ENCODE measurements at places on chromosomes 12 and 14.

- no peak for DNase-seq
Observed at GRCh38 chr14:55142466-55142865, 13.4 kb downstream of the LGALS3 start.

DNA sequence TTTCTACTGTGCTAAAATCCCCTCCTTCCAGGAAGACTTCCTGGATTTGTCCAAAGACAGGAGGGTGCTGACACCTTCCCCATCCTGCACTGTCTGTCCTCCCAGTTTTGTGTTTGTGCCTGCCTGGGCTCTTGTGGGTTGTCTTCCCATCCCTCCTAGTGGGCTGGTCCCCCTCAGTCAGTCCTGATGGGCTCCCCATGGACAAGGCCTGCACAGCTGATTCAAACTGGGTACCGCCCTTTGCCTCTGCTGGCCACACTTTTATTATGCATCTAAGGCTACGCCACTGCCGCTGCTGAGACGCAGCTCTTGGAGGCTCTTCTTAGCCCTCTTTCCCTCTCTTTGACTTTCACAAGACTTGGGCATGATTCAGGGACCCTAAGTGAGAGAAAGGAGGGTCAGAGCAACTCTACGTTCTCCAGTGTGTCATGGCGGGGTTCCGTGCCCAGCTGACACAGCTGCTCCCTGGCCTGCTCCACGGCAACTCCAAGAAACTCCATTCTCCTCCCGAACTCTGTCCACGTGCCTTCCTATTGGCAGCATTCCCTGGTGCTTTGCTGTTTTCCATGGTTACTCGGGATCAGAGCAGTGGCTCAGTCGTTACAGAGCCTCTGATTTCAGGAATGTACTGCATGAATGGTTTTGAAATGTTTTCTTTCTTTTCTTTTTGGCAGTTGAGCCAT is 3.8 kb upstream of the KRT85 start:
- DNase-seq, result no peak

GRCh38 chr14:93789228-93790130 is 1.2 kb upstream of the PRIMA1 start:
- DNase-seq, result no peak

DNA sequence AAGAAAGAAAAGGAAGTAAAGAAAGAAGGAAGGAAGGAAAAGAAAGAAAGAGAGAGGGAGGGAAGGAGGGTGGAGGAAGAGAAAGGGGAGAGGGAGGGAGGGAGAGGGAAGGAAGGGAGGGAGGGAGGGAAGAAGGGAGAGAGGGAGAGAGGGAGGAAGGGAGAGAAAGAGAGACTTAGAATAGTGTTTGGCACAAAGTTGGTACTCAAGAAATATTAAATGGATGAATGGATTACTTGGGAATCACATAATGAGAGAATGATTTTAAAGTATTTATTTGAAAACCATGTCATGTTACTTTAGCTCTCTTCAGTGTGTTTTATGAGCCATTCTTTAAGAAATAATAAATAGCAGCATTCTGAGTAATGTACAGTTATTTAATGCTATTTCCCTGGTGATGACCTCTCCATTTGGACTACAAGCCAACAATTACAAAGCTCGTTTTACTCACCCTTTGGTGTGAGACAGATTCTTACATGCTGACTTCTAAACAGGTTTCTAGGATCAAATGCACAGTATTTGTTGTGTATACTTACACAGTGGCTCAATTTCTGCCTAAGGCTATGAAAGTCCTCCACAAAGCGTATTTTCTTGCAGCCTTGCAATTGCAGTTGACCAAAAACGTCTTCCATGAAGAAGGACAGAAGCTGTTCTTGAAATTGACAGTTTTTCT is 861 bp downstream of the IL26 start:
- no peak for DNase-seq

- DNase-seq, result no peak
Observed at GRCh38 chr12:75483431-75483830, 2.9 kb downstream of the GLIPR1 start.

DNA sequence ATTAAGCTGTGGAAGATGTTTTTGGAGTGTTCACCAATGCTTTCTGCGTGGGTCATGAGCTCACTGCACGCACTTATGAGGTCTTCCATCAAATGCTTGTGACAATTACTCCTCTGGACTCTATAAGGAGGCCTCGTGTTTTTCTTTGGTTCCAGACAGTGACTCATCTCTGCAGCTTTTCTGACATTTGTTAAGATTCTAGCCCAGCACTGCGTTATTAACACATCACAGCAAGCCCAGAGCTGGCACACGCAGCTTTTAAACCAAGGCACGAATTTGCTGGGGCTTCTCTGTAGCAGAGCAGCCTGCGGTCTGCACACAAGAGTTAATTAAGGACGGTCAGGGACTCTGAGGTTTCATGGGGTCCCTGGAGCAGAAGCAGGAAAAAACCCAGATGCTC is 16.9 kb downstream of the MEG3 start:
- DNase-seq, result no peak

GRCh38 chr14:61331992-61332657 is 10.7 kb downstream of the PRKCH start:
- no peak for DNase-seq

- DNase-seq, result no peak
Observed at GRCh38 chr12:14482886-14483285, 84.8 kb downstream of the PLBD1 start.

DNA sequence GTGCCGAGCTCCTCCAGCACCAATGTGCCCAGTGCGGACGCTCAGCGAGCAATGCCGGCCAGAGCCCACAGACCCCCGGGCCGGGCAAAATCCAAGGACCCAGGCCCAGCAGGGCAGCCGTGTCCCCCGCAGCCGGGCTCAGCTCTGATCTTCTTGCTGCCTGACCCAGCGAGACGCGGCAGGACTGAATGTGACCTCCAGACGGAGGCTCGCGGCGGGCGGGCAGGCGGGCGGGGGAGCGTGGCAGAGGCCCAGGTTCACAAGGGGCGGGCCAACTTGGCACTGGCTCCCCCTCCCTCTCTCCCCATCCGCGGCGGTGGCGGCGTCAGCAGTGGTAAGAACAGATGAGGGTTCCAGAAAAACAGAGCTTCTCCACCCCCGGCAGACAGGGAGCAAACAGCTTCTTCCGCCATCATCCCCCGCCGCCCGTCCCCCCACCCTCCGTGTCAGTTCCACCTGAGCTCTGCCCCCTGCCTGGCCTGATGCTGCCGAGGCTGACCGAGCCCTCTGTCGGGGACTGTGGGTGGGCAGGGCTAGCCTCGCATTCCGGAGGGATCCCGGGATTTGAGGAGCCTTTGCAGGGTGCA is 94.3 kb downstream of the RFLNA start:
- peak; percentile 61 for DNase-seq

DNA sequence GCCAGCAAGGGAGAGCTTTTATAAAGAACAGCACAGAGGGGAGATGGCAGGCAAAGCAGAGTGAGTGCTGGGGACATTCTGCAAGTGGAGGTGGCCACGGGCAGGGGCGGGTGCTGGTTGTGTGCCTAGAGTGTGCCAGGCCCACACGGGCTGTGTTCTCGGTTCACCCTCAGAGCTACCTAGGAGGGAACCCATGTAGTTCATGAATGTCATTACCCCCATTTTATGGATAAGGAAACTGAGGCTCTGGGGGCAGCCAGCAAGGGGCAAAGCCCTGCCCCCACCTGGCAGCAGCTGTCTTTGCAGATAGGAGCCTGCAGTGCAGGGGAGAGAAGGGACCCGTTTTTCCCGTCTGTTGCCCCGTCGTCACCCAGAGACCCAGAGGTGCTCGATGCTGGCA is 85.2 kb upstream of the NCOR2 start:
- no peak for DNase-seq

GRCh38 chr12:94204499-94205247 is 56.3 kb downstream of the PLXNC1 start:
- no peak for DNase-seq

- no peak for DNase-seq
Observed at GRCh38 chr14:77638771-77639171, 22.3 kb upstream of the SPTLC2 start.

DNA sequence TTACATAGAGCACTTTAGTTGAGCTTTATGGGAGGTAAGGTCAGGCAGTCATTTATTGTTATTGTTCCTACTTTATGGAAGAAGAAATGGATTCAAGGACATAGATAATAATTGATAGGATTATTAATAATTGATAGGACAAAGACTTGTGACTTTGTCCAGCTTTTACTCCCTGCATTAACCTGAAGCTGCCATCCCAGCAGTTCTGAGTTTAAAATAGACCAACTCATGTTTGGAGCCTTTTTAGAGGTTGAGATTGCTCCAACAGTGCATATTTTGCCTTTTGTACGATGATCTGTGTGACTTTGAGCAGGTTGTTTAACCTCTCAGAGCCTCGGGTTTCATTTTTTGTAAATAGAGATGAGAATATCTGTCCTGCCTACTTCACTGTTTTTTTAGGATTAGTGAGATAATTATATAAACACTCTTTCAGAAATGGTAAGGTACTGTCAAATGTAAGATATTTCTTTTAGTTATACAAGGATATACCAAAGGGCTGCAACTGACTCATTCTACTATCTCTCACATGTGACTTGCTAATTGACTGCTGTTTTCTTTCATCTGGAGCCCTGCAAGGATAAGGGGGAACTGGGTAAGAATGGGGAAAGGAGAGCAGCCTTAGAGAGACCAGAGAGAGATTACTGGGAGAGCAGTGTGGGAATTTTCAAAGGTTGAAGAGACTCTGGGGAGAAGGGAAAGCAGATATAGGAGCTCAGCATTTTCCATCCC is 15.3 kb downstream of the WDR20 start:
- DNase-seq, result no peak

DNA sequence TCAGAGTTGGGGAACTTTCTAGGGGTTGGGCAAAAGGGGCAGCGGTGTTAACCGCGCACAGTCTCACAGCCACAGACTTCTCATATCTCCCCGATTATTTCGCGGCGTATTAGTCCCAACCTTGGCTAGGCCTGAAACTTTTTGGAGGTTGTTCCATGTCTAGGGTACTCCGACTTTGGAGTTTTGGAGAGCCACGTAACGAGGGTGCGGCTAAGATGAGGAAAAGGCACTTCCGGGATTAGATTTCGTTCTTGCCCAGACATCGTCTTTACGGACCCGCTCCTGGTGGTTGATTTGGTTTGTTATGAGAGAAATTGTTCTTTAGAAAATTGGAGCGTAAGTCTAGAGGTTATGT is 513 bp downstream of the CCNK start:
- peak; percentile 8 for DNase-seq

GRCh38 chr12:130668286-130669204 is 47.6 kb downstream of the RIMBP2 start:
- DNase-seq, result no peak

DNA sequence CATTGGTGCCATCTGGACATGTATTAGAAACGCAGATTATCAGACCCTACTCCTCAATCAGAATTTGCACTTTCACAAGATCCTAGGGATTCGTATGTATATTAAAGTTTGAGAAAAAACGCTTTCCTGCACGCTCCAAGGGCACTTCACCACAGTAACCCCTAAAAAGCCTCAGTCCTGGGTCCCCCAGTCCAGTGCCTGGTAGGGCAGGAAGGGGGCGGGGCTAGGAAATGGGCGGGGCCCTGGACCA is 369 bp downstream of the DEPDC4 start:
- peak; percentile 90 for DNase-seq

DNA sequence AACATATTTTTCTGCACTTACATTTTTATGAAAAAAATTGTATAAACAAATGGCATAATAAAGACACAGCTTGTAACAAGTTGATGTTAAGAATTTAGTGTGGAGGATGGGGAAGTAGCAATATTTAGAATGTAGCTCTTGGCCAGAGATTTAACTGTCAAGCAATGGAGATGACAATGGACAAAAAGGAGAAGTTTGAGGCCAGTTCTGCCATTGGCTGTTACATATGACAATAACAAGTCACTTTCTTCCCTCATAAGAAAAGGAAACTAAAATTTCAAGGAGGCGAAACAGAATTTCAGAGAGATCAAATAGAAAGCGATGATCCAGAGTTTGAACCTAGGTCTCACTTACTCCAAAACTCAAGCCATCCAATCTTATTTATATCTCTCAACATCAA is 122.8 kb upstream of the CCDC175 start:
- no peak for DNase-seq

DNA sequence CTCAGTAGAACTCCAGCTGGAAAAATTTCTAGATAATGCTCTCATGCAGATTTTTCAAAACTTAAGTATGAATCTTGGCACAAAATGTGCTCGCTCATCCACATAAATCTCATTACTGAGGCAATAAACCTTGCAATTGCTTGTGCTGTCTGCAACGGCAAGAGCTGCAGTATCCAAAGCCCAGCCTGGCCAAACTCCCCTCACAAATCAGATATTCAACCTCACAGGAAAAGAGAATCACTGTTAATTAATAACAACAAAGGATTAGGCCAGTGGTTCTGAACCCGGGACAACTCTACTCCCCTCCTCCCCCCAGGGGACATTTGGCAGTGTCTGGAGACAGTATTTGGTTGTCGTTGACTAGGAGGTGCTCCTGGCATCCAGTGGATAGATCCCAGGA is 19.2 kb upstream of the CORO1C start:
- DNase-seq, result no peak

DNA sequence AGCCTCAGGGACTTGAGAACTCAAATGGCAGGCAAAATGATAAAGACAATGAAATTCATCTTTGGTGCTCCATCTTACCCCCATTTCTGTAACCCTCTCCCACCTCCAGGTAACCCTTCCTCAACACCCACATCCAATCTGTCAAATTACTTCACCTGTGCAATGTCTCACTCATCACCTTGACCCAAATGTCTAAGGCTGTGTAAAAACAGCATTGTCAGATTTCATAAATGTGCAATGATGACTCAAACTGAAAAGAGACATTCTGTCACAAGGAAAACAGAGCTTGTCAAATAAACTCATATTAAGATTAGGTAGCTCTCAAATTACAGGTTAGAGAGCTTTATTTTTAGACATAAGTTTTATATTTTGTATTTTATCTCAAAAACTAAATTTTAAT is 19.9 kb upstream of the COCH start:
- no peak for DNase-seq

- DNase-seq, result no peak
Observed at GRCh38 chr12:117907108-117907689, 61.6 kb downstream of the KSR2 start.

DNA sequence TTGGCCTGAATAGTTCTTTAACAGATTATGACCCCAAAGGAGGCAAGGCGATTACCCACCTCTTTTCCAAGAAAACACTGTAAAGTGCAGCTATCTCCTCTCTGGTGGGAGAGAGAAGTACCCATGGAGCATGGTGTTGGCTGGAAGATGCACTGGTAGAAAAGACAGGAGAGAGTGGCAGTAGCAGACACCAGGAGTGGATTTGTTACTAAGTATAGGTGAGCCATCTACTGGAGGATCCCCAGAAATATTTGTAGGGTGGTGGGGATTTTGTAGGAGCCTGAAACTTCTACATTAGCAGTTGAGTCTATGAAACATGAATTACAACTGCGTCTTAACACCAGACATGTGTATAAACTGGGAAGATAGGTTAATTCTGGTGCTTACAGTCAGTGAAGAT is 148.0 kb downstream of the SLC38A4 start:
- DNase-seq, result no peak

GRCh38 chr12:72030277-72030676 is 91.6 kb downstream of the TPH2 start:
- DNase-seq, result no peak
